Stimulated activated CD4-positive, alpha-beta T cell treated with anti-CD3 and anti-CD28 coated beads, Interleukin-1b, Interleukin-23, amount 100 ng/mL, for 1 hour (primary cell): ENCODE measurements at places on chromosomes 2 and 18.

- DNase-seq = no peak
Observed at GRCh38 chr2:119231975-119232665, 8.5 kb downstream of the STEAP3 start.

DNA sequence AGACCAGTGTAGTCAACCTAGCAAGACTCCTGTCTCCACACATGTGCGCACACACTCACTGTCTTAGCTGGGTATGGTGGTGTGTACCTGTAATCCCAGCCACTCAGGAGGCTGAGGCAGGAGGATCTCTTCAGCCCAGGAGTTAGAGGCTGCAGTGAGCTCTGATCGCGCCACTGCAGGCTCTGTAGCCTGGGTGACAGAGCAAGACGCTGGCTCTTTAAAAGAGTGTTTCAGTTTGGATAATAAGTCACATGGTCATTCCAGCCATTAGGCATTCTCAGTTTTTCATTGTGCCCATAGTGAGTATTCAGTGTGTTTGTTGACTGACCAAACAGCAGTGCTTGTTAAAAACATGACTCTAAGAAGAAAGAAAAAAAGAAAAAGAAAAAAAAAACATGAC, 31.0 kb downstream of the RAB10 start:
- no peak for DNase-seq

DNA sequence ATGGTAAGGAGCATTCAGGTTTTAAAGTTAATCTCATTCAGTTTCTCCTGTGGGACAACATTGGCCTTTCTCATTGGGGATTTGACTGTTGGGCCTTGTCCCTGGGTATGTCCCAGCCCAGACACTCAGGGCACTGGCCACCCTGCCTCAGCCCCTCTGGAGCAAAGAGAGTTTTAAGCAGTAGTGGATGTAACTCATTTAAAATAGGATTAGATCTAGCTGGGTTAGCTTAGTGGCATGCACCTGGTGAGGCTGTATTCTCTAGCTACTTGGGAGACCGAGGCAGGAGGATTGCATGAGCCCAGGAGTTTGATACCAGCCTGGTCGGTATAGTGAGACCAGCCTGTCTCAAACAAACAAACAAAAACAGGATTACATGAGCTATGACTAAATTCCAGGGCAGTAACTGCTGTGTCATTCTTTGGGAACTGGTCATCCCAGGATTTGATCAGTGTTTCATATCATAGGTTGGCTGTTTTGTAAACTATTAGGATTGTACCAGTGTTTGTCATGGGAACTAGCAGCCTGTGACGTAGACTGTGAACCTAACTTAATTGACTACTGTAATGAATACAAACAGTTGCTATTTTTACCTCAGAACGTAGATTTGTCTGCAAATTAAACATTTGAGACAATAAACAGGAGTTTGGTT, 12.5 kb downstream of the INPP4A start:
- DNase-seq = no peak

DNA sequence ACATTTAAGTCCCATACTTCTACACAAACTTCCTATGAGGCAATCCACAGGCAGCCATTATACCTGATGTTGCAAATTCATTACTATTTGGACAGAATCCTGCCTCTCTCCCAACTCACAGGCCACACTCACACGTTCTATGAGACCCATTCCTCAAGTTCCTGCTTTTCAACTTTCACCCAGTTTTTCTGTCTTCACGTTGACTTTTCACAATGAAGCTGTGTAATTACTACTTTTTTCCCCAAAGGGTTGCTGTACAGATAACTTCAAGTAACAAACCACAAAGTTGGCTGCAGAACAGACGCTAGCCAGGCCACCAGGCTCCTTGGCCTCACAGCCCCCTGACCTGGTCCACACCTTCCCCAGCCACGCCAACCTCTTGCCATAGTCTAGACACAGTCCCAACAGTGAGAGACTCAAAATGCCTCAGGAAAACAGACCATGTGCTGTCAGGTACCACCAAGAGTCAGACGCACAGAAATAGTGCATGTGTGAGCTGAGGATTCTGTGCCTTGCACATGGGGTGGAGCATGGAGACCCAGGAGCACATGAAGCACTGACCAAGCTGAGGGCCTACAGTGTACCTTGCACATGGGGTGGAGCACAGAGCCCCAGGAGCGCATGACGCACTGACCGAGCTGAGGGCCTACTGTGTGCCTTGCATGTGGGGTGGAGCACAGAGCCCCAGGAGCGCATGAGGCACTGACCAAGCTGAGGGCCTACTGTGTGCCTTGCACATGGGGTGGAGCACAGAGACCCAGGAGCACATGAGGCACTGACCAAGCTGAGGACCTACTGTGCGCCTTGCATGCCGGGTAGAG, 61.0 kb downstream of the EIPR1 start:
- DNase-seq = no peak

- DNase-seq = no peak
Observed at GRCh38 chr2:236888794-236889780, 196.6 kb upstream of the COPS8 start.

GRCh38 chr2:54708584-54709335, 14.7 kb upstream of the EML6 start:
- no peak for DNase-seq

DNA sequence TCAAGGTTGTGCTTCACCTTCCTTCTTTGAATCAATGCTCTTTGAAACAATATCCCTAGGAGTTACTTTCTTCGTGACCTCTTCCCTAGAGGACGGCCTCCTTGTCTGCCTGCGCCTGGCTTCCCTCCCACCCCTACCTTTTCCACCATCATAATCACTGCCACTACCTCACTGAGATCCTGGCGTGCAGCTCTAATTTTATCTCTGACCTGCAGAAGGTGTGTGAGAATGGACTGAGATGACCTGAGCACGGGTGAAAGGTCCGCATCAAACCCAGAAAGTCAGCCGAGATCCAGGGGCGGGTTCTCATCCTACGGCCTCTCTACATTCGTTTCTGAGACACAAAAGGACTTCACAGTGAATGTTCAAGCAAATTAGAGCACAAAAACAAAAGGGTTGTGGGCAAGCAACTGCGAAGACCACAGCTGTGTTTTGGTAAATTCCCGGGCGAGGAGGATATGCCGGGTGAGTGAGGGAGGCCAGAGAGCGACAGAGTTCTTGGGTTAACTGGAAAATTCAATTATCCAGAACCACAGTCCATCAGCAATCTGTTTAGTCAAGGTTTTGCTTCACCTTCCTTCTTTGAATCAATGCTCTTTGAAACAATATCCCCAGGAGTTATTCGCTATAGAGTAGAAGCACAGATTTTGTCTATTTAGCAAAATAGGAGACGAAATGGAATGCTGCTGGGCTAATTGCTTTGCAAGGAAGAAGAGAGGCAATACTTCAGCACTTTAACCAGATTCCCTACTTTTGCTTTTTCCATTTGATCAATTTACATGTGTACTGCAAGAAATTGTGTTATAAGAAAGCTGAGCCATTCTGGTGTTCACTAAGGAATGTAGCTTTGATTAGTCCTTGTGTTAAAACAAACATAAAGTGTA, 212.6 kb downstream of the ACKR3 start:
- DNase-seq = no peak
